ENCODE measurements at places on chromosomes 16 and 17.
A peak's percentile ranks its signal among the peaks of the same experiment; 100 is the strongest.

GRCh38 chr17:80866050-80866793 is 125.4 kb upstream of the CHMP6 start:
- peak; percentile 34 for DNase-seq

- DNase-seq: peak; percentile 99
Observed at GRCh38 chr17:7251661-7252175, at the start of gene CTDNEP1. CTDNEP1 (minus strand) TSS chr17:7251734; CDS start chr17:7251296, 438 bp downstream.

GRCh38 chr16:84308120-84308519 is 13.4 kb downstream of the WFDC1 start:
- DNase-seq: peak; percentile 36

- DNase-seq: no peak
Observed at GRCh38 chr17:152860-153420, 15.6 kb downstream of the SCGB1C2 start.

Measured in fibroblast of gingiva (primary cell).